ENCODE measurements at places on chromosomes 11 and 22.

- no peak for DNase-seq
Observed at GRCh38 chr11:115869131-115869530, 364.9 kb upstream of the CADM1 start.

DNA sequence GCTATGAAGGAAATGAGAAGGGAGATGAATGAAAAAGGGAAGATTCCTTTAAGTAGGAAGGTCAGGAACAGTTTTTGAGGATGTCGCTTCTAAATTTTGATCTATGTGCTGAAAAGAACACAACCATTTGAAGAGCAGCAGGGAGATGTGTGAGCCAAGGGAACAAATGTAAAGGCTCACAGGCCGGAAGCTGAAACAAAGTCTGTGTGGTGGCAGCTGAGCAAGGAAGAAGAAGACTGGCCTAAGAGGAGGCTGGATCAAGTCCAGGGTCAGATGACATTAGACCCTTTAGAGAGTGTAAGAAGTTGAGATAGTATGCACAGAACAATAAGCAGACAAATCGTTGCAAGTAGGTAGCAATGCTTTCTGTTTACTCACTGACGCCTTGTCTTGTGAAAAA is 1631.4 kb upstream of the TENM4 start:
- DNase-seq, result no peak

GRCh38 chr11:114063149-114063828 is 3.8 kb downstream of the ZBTB16 start:
- no peak for DNase-seq

DNA sequence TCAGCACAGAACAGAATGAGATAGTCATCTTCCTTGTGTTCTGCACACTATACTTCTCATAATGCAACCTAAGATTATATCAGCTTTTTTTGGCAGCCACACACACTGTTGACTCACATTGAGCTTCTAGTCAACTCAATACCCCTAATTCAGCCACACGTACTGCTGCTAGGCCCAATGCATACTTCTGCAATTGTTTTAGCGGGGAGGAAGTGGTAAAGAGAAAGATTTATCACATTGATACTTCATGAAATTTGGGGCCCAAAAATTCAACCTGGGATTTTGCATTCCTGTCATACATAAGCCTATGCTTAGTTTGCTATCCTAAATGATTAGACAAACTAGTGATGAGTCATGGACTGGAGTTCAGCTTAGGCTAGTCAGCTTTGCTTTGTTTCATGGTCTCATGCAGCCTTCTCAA is 8.6 kb upstream of the UPB1 start:
- no peak for DNase-seq

DNA sequence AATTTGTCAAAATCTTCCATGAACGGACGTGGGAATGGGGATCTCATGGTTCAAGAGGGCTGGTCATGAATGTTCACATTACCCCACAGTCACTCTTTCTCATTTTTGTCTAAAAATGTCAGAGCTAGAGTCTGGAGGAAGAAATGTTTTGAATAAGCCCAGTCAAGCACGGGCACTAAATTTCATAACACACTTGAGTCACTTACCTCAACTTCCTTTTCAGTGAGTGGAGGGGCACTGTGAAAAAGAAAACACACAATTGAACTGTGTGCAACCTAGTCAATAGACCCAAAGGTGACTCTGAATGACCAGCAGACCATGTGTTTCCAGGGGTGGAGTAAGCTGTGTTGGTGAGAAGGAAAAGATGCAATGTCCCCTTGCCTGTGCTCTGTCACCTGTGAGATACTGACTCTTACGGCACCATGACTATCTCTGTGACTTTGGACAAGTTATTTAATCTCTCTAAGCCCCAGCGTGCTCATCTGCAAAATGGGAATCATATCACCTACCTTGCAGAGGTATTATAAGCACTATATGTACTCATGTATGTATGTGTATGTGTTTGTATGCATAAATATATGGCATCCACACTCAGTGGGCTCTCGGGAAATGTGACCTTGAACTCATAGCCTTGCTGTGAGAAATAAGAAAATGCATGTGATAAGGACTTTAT is 38.2 kb upstream of the LYVE1 start:
- DNase-seq, result no peak

GRCh38 chr11:79263001-79263400 is 177.8 kb downstream of the TENM4 start:
- no peak for DNase-seq

DNA sequence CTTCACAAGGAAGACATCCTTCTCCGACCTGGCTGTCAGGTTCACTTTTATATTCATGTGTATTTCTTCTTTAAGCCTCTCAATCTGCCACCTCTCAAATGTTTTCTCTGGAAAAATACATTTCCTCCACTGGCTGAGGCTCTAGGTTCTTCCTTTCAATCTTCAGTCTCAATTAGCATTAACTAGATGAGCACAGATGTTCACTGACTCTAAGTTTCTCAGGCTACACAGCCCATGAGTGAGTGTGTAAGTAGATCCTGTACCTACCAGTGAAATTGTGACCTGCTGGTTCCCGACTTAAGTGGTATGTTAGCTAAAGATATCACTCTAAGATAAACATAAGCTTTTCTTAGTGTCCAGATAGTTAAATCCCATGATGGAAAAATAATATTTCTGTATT is 206.9 kb downstream of the ADAMTS15 start:
- no peak for DNase-seq

DNA sequence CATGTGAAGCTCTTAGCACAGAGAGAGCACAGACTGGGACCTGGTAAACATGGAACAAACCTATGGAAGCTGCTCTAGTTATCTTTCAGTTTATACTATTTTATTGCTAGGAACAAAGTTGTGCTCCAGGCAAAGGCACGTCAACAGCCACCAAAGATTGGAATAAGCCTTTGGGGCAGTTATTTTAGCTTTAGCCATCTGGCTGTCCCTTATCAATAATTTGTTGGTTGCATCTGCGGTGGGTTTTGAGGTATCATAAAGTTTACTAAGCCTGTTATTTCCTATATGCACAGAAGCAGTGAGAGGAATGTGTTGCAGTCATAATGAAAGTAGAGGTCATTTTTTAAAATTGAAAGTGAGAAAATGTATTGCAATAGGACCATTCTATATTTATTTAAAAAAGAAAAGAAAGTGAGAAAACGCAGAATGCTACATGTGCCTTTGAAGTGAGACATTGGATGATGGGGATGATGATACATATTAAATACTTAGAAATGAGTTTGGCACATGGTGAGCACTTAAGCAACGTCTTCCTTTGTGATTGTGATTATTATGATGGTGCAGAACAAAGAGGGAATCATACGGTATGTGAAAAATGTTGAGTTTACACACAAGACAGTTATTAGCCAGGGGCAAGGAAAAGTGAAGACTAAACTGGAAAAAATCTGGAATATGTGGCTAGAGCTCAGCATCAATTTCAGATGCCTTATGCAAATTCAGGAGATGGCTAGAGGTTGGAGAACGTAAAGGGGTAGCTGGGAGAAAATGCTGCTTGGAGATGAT is 58.3 kb downstream of the PRR5L start:
- DNase-seq, result no peak

DNA sequence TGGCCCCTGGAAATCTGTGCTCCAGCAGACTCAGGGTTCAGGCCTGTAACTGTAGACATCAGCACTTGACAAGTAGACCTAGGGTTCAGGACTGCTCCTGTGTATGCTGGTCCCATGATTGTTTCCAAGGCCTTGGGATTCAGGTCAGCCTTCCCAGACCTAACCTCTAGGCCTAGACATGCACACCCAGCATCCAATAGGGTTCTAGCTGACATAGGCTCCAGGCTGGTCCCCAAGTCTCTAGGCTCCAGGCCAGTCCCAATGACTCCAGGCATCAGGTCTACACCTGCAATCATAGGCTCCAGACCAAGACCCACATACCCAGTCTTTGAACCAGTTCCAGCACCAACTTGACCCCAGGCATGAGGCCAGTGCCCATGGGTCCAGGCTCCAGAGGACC is 166.2 kb upstream of the GRIA4 start:
- DNase-seq, result no peak

GRCh38 chr11:44606472-44606871 is 41.0 kb downstream of the CD82 start:
- no peak for DNase-seq

DNA sequence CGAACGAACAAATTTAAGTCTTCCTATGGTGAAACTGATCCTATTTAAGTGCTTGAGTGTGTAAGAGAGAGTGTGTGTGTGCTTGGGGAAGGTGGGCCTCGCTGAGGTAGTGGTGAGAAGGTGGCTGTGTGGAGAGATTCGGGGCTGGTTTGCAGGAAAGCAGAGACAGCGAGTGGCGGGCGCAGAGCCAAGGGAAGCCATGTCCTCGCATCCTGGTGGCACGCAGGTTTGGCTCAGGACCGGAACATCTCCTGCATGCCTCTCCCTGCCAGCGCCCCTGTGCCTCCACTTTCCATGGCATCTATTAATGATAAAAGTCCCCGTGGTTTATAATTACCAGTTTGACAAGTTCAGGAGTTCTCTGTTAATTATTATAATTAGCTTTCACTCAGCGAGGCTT is 383.1 kb upstream of the CADM1 start:
- DNase-seq, result no peak

DNA sequence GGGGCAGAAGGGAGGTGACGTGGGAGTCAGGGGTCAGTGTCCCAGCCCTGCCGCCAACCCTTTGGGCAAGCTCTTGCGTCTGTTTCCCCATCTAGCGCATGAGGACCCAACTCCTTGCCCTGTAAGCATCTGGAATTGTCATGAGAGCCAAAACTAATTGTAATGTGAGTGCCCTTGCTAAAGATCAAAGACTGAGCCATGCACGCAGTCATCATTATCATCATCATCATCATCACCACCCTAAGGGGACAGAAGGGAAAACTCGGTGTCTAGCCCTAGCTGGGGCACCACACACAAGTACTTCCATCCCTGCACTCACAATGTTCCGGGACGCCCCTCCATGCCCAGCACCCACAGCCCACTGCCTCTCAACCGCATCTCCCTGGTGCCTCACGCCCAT is 2.5 kb downstream of the LIF start:
- DNase-seq, result no peak

DNA sequence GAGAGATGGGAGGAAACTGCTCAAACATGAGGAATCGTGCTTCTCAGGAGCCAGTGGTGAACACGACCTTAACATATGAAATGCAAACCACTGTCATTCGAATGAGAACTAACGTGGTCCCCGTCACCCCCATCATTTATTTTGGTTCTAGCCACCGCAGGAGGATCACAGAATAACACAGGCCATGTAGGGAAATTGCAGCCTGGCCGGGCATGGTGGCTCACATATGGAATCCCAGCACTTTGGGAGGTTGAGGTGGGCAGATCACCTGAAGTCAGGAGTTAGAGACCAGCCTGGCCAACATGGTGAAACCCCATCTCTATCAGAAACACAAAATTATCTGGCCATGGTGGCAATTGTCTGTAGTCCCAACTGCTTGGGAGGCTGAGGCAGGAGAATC is 27.1 kb downstream of the KRTAP5-5 start:
- no peak for DNase-seq

- no peak for DNase-seq
Observed at GRCh38 chr11:122617297-122617696, 38.2 kb upstream of the UBASH3B start.

DNA sequence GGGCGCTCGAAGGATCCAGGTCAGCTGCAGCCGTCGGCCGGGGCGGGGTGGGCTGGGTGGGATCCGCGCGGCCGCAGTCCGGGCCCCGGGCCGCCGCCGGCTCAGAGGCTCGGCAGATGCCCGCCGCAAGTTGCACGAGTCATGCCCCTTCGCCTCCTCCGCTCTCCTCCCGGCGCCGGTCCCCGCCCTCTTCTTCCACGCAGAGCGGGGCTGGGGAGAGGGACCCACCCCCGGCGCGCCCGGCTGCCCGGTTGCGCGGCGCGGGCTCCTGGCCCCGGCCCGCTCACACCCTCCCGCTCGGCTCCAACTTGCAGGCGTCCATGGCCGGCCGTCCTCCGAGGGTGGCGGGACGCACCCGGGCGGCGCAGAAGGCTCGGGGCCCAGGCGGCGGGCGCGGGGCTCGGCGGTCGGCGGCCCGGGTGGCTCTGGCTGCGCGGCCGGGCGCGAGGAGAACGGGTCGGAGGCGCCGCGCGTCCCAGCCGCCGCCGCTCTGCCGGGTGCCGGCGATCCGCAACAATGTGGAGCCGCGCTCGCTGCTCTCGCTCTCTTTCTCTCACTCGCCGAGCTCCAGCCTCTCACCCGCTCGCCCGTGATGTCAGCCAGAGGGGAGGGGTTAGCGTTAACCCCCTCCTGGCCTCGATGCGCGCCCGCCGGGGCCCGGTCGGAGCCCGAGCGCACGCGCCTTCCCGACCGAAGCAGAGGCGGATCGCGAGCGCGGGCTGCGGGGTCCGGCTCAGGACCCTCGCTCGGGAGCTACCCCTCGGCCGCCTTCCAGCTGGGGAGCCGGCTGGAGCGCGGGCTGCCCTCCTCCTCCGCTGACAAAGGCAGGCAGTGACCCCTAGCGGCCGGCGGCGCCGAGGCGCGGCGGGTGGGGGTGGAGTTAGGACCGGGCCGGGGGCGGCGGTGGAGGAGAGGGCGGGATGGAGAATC is at the start of gene NECTIN1:
TSS of gene NECTIN1 (minus strand) at position 550 of the 930 bp plus-strand sequence. CDS start 647 bp downstream, outside the sequence.
- DNase-seq, result peak; percentile 95

DNA sequence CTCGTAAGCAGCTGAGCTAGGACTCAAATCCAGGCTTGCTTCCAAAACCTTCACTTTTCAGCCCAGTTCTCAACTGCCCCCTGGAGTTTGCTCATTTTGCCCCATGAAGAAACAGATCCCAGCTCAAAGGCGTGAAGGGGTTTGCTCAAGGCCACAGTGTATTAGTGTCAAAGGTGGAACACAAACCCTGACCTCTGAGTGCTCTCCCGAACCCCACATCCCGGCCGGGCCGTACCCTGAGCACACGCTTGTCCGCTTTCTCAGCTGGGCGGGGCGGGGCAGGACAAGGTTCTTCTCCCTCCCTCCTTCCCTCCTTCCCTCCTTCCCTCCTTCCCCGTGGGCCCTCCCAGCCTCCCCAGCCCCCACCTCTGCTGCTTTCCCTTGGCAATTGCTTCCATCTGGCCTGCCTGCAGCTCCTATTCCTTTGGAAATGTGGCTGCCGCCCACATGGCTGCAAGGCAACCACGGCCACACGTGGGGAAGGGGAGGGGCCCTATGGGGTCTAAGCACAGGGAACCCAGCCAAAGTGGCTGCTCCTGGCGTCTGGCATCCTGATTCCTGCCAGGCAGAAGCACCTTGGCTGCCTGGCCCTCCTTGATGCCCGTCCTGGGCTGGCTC is 4.1 kb downstream of the ST3GAL4 start:
- no peak for DNase-seq

- no peak for DNase-seq
Observed at GRCh38 chr11:86243396-86243795, 1.2 kb upstream of the EED start.

GRCh38 chr11:1259561-1259960 is 36.7 kb downstream of the MUC5B start:
- no peak for DNase-seq

- no peak for DNase-seq
Observed at GRCh38 chr22:19201869-19202798, 23.6 kb upstream of the SLC25A1 start.

All from GM12891 (cell line).